ENCODE measurements at places on chromosomes 6 and 20.

GRCh38 chr6:63683071-63683603, 47.5 kb downstream of the PHF3 start:
- no peak for DNase-seq

GRCh38 chr6:161917645-161918044, 643.8 kb upstream of the AGPAT4 start:
- no peak for DNase-seq

- DNase-seq = no peak
Measured at GRCh38 chr20:47456952-47457724, 44.5 kb upstream of the NCOA3 start.

GRCh38 chr6:81166770-81167169, 585.7 kb downstream of the TENT5A start:
- no peak for DNase-seq

GRCh38 chr6:1481286-1481685, 91.9 kb downstream of the FOXF2 start:
- DNase-seq = no peak

DNA sequence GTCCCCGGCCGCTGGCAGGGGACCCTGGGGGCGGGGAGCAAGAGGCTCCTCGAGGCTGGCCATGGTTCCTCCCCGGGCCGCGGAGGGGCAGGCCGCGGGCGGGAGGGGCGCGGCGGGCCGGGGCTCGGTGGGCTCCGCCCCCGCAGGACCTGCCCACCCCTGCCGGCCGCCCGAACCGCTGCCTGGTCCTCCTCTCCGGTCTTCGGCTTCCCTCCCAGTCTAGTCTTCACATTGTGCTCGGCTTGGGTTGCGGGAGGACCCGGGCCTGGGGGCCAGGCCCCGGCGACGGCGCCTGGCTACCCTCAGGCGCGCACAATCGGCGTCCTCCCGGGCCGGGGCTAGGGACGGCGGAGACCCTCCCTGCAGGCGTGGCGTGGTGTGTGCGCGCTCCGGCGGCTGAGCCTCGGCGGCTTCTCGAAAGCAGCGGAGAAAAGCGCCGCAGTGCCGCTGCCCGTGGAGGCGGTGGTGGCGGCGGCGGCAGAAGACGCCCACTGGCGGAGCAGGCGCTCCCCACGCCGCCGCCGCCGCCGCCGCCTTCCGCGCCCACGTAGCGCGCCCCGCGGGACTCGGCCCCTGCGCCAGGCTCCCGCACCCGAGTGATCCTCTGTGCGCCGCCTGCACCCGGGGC, at the start of gene PDE10A:
PDE10A (minus strand) TSS at position 493 of the 628 bp plus-strand sequence; CDS start at position 63, 430 bp downstream.
- DNase-seq = no peak

GRCh38 chr20:51431321-51431720, 111.2 kb downstream of the NFATC2 start:
- DNase-seq = no peak

GRCh38 chr6:133083248-133083967, 157.7 kb upstream of the EYA4 start:
- no peak for DNase-seq

GRCh38 chr6:108608453-108609275, 47.9 kb downstream of the FOXO3 start:
- no peak for DNase-seq
